ENCODE measurements at places on chromosomes 4 and X. TPM values are rescaled to one million over a fixed set of nuclear protein-coding genes. Genes with fewer than 3 reads are reported as not detected.

The AWAT2 gene
- total RNA-seq = not detected

The PABPC5 gene
- not detected for total RNA-seq

The C4orf50 gene
- not detected for total RNA-seq

The RTL3 gene
- total RNA-seq = not detected

The MID2 gene
- 7.5 TPM for total RNA-seq

The VCX3B gene
- not detected for total RNA-seq

The TMEM35A gene
- not detected for total RNA-seq

The CENPI gene
- 13.1 TPM for total RNA-seq

The NELFA gene
- total RNA-seq = 26.8 TPM

The USP53 gene
- total RNA-seq = 5.3 TPM

The SCML2 gene
- 6.8 TPM for total RNA-seq

The AMTN gene
- total RNA-seq = not detected

The GBA3 gene
- not detected for total RNA-seq

The CFP gene
- 0.14 TPM for total RNA-seq

The PTTG2 gene
- not detected for total RNA-seq

The UGT2B15 gene
- not detected for total RNA-seq

The S100G gene
- not detected for total RNA-seq

The STBD1 gene
- total RNA-seq = 9.7 TPM

The CTAG1A gene
- total RNA-seq = not detected

The NHS gene
- 4.3 TPM for total RNA-seq

The ODAPH gene
- total RNA-seq = not detected

Measured in A549 treated with ZK216348 at 1 μM for 4 hours (cell line).